ENCODE measurements at places on chromosomes 16 and 17. TPM values are rescaled to one million over a fixed set of nuclear protein-coding genes. Genes with fewer than 3 reads are reported as not detected.
A peak's percentile ranks its signal among the peaks of the same experiment; 100 is the strongest.

DNA sequence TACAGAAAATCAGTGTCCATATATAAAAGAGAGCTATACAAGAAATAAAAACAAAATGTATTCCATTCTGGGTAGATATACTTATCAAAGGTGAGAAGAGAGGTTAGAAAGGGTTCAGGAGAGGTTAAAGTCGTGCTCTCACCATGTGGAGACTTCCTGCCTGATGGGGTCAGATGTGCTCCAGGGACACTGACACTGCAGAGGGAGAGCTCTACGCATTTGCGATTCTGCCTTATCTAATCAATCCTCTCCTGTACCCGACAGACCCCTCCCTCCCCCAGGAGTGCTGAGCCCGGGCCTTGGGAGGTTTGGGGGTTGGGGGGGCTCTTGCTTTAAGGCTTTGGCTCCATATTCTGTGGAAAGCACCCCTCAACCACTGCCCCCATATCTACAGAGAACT lies 16.6 kb upstream of the SLC5A11 start:
- no peak for DNase-seq

- DNase-seq, result no peak
Observed at GRCh38 chr17:4109449-4109848, 33.4 kb downstream of the ZZEF1 start.

GRCh38 chr17:33522623-33523022 lies 229.5 kb upstream of the ASIC2 start:
- no peak for DNase-seq

DNA sequence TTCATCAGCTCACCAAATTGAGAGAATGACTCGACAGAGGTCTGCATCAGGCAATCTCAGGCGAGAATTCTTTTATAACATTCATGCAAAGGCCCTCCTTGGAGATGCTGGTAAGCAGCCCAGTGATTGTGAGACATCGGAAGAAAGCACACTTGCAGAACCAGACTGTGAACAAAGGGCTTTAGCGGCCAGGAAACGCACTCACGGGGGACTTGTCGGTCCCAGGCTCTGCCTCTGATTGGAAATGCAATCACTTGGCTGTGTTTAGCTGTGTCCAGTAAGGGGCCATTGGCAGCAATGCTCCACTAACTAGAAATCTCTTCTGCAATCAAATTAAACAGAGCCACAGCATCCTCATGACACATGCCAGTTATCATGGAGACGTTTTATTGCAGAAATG lies 226.7 kb upstream of the CDH13 start:
- DNase-seq, result no peak

DNA sequence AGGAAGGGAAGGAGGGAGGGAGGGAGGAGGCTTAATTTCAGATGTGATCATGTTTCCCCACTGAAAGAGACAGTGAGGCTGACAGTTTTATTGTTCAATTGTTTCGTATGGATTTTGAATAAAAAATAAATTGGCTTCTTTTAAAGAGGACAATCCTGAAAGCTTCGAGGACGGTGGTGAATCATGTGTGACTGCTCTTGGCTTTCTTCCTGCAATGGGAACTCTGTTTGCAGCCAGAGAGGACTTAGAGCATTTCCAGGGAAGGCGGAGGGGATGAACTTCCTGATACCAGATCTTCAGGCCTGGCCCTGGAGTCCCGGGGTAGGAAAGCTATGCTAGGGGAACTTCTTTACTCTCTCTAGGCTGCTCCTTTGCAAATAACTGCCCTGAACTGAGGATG lies 72.8 kb upstream of the C16orf82 start:
- DNase-seq, result no peak

- peak; percentile 42 for DNase-seq
Observed at GRCh38 chr17:81234940-81235821, 3.7 kb downstream of the TEPSIN start.

DNA sequence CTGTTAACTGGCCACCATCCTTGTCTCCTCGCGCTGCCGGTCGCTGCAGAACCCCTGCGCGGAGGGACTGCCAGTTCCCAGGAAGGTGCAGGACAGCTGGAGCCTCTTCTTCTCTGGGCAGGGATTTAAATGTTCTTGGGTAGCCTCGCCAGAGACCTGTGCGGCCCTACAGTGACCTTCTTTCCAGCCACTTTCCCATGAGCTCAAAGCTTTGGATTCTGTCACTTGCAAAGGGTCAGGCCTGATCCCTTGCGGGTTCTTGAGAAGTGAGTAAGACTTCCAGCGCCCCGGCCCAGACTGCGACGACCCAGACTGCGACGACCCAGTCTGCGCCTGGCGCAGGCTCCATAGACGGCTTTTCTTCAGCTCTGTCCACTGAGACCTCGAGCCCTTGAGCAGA lies 1.4 kb upstream of the SLFN5 start:
- DNase-seq, result no peak

DNA sequence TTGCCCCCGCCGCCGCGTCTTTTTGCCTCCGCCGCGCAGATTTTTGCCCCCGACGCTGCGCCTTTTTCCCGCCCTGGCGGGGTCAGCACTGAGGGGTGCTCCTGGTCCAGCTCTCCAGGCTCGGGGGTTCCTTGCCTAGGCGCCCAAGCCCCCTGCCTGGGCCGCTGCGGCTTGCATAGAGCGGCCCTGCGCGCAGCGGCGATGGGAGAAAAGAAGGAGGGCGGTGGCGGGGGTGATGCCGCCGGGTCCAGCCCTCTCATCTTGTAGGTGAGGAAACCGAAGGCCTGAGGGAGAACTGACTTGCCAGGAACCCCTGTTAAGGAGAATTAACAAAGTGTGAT lies 330.8 kb upstream of the WSB1 start:
- no peak for DNase-seq

DNA sequence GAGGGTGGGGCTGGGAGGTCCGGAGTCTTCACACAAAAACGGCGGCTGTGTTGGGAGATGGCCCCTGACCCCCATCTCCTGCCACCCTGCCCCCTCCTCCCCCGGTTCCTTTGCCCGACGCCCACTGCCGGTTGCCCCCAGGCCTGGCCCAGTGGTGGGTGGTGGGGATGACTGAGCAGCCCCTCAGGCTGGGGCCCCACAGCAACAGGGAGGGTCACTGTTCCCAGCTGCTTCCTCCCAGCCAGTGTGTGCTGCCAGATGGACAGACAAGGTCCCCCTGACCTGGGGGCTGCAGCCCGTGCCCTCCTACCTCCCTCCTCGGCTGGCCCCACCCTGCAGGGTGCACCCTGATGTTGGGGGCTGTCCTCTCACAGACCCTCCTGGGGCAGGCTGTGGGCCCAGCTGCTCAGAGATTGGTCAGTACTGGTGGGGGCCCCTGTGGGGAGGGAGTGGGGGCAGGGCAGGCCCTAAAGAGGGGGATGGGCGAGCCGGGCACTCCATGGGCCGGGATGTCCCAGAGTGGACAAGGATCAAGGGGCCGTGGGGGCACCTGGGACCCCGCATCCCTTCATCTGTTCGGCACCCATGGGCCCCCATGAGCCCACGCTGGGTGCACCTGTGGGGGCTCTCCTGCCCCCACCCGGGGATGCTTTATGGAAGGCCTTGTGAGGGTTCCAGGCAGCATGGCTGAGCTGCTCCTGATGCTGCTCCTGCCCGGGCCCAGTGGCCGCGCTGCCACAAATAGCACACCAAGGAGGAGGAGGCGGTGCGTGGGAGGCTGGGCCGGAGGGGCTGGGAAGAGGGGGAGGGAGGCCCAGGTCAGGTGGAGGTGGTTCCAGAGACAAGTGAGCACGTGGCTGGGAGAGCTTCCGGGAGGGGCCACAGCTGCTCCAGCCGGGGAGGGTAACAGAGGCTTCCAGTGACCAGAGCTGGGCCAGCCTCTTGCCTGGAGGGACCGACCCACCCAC lies 5.1 kb downstream of the C1QTNF8 start:
- no peak for DNase-seq

DNA sequence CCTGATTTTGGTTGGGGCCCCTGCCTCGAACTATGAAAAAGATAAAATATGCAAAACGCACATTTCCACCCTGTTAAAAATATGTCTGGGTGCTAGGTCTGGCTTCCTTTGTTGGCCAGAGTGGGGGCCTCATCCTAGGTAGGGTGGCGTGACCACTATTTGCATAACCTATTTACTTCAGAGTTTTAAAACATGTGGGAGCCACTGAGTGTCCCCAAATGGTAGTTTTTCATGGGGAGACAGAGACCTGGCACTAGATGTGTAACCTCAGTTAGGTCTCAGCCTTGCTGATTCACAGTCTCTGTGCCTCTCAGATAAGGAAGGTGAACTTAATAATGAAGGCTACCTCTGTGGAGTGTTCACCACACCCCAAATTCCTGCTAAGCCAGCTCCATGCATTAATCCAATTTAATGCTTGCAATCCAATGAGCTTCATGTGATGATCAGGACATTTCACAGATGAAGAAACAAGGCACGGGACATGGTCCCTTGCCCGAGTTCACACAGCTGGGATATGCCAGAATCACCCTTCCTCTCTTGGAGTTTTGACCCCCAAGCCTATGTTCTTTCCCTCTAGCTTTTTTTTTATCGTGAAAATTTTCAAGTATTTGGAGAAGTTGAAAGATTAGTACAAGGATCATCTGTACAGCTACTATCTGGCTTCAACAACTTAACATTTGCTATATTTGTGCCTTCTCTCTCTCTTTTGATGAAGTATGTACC lies 103.4 kb downstream of the IRF8 start:
- no peak for DNase-seq

- DNase-seq, result no peak
Observed at GRCh38 chr17:59504821-59505220, 60.6 kb upstream of the DHX40 start.

DNA sequence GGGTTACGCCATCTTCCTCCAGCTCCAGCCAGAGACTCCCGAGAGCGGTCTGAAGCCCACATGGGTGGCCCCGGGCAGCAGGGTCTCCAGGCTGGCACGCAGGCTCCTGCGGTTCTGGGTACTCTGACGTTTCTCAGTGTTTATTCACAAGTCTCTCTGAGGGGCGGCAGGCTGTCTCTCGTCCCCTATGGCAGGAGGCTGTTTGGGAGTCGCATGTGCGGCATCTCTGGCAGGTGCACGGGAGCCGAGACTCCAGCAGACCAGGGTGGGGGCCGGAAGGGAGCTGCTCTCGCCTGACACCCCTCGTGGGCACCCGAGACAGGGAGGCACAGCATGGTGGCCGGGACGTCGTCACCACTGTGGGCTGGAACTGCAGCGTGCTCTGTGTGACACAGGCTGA lies 48.1 kb downstream of the ZNF778 start:
- DNase-seq, result no peak

DNA sequence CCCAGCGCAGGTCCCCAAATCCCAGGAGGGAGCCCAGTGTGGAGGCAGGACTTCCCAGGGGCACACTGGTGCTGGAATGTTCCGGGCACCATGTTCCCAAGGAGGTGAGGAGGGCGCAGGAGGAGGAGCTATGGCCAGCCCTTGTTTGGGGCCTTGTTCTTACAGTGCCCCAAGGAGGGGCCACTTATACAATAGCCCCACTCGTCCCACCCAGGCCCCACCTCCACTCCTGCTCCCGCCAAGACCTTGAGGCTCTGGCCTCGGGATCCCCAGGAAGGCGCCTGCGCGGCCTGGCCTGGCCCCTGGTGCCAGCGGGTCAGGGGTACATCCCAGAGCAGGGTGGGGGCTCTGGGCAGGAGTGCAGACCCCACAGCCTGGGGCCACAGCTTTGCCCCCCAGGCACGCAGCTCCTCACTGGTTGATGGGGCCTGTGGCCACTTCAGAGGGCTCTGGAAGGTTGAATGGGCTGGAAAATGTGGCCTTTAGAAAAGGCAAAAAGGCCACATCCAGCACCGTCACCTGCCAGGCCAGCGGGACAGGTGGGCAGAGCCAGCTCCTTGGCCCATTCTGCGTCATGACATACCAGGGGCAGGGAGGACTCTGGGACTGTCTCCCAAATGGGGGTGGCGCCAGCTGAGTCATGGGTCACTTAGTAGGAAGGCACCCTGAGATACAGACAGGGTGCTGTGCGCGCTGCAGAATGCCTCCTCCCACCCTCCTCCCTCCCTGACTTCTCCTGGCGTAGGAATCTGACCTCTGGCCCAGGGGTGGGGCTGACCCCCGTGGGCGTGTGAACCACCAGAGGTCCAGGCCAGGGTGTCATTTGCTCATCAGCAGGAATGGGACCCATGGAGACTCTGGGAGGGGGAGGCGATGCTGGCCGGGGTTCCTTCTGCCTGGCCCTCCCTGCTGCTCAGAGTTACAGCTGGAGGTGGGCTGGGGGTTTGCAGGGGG lies 32.3 kb upstream of the PVALEF start:
- DNase-seq, result no peak

DNA sequence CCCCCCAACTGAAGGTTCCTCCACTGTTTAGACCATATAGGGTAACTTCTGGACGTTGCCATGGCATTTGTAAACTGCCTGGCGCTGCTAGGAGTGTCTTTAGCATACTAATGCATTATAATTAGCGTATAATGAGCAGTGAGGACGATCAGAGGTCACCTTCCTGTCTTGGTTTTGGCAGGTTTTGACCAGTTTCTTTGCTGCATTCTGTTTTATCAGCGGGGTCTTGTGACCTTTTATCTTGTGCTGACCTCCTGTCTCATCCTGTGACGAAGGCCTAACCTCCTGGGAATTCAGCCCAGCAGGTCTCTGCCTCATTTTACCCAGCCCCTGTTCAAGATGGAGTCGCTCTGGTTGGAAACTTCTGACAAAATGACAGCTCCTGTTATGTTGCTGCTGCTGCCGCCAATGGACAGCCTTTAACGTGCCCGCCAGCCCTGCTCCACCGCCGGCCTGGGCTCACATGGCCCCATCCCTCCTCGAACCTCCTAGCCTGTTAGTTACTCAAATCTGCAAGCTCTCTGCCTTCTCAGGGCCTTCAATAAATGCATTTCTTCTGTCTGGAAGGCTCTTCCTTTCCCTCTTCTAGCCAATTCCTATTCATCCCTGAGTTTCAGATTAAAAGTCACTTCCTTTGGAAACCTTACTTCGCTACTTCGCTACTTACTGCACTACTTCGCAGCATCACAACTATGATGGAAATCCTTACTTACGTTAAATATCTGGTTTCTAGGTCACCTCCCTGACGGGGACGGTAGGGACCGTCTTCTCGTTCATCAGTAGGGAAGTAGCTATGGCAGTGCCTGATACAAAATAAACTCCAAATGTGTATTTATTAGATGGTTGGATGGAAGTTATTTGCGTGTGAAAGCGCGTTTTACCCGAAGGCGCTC lies 640 bp upstream of the NAGLU start:
- DNase-seq, result no peak

- no peak for DNase-seq
Observed at GRCh38 chr17:61380217-61380835, 19.3 kb upstream of the TBX2 start.

CES5A gene
- not detected for total RNA-seq

KRTAP4-4 gene
- not detected for total RNA-seq

TBC1D16 gene
- 31.7 TPM for total RNA-seq

TOX3 gene
- total RNA-seq, result not detected

CCL14 gene
- total RNA-seq, result not detected

PIK3R6 gene
- total RNA-seq, result not detected

HOXB3 gene
- total RNA-seq, result 20.1 TPM

KRT39 gene
- total RNA-seq, result not detected

Measured in A172 (cell line).